ENCODE measurements at places on chromosomes 3 and 15.

DNA sequence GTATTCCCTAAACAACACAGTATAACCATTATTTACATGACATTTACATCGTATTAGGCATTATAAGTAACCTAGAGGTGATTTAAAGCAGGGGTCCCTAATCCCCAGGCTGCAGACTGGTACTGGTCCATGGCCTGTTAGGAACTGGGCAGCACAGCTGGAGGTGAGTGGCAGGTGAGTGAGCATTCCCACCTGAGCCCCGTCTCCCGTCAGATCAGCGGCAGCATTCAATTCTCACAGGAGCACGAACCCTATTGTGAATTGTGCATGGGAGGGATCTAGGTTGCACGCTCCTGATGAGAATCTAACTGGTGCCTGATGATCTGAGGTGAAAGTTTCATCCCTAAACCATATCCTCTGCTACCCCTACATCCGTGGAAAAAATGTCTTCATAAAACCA, 138.2 kb downstream of the ATP10A start:
- no peak for DNase-seq

- DNase-seq: no peak
Measured at GRCh38 chr3:52453496-52454249, at the start of gene TNNC1. TSS of gene TNNC1 (minus strand) at chr3:52454041. CDS start at chr3:52454015, 26 bp downstream.

- DNase-seq: no peak
Measured at GRCh38 chr15:98381446-98381845, 266.9 kb upstream of the IGF1R start.

DNA sequence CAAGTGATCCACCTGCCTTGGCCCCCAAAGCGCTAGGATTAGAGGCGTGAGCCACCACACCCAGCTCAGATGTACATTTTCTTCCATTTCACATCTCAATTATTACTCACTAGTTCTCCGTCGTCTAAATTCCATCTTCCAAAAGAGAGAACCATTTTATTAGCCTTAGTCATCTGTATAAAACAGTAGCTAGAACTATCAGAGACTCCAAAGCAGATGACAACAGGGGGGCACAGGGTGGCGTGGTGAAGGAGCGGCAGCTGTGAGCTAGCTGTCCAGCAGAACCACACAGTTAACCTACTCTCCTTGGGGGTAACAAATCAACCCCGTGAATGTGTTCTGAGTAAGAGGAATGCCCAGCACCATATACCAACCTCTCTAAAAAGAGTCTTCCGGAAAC, 7.1 kb downstream of the SLC25A20 start:
- DNase-seq: no peak

DNA sequence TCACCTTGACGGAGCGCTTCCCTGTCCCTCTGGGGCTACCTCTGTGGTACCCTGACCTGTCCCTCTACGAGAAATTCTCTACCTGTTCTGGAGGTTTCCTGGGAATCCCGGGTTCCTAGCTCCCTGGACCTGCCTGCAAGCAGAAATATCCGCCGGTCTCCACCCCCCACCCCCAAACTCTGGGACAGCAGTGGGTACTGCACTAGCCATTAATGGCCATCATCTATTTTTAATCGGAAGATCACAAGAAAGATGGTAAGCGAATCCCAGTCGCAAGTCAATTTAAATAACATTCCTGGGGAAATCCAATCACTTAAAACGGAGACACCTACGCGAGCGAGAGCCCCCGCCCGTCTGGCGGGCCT, 429 bp upstream of the C3orf80 start:
- no peak for DNase-seq

DNA sequence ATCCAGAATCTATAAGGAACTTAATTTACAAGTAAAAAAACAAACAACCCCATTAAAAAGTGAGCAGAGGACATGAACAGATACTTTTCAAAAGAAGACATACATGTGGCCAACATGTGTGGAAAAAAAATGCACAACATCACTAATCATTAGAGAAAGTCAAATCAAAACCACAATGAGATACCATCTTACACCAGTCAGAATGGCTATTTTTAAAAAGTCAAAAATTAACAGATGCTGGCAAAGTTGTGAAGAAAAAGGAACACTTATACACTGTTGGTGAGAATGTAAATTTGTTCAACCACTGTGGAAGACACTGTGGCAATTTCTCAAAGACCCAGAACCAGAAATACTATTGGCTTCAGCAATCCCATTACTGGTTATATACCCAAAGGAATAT, 830.0 kb upstream of the ALCAM start:
- DNase-seq: no peak

DNA sequence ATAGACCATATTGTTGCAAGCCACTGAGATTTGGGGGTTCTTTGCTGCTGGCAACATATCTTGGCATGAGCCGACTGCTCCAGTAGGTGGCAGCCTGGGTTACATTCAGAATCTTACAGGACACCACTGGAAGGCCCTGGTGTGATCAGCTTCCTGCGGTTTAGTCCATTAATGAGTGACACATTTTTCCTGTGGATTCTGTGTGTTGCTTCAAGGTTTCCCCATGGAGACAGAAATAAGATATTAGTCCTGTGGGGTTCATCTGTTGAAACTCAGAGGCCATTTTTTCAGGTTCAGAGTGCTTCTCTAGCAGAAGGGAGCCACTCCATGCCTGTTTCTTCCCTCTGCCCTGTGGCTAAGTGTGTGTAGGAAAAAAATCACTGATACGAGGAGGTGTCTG, 116.2 kb downstream of the MFSD1 start:
- DNase-seq: no peak
